ENCODE measurements at places on chromosomes 7 and 10.

DNA sequence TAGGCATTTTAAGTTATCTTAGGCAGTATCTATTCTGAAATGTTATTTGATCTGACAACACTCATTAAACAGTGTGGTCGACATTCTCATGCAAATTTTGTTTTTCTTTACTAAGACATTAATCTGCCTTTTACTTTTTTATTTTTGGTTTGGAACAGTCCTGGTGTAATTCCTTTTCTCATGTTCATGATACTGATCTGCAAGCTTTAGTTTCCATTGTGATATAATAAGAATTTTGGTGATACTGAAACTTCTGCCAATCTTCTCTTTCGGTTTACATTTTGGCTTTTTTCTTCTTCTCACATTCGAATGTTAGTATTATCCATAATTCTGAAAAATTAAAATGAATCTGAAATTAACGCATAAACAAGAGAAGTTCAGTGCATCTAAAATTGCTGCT is 281.9 kb upstream of the MTPN start:
- DNase-seq, result no peak

- peak; percentile 26 for DNase-seq
Observed at GRCh38 chr10:123103944-123104343, 31.8 kb upstream of the HMX3 start.

GRCh38 chr7:124085179-124085578 is 52.3 kb upstream of the TMEM229A start:
- peak; percentile 80 for DNase-seq

DNA sequence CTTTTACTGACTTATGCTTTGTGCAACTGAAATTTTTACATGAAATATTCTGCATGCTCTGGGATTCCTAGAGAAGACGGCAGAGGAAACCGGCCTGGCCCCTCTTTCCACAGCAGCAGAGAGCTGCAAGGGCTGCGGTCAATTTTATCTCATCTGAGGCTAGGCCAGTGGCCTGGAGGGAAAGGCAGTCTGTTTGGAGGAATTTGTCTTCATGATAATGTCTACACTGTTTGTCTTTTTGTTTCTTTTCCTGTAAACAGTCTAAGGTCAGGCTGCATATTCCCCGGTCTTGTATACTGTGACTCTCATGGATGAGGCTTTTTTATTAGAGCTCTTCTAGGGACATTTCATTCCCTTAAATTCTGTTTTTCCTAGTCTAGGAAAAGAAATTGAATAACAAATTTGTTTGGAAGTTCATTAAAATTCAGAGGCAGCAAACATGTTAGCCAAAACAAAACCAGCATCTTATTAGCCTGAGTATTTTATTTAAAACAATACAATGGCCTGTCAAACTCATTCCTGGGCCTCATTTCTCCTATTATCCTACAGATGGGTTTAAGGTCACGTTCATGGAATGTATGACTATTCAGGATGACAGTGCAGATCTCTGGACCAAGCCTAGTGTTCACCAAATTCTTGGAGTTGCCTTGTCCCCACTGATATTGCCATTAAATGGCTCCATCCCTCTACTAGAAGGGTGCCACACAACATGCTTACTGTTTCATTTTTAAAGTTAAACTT is 26.4 kb downstream of the LAMB4 start:
- no peak for DNase-seq

DNA sequence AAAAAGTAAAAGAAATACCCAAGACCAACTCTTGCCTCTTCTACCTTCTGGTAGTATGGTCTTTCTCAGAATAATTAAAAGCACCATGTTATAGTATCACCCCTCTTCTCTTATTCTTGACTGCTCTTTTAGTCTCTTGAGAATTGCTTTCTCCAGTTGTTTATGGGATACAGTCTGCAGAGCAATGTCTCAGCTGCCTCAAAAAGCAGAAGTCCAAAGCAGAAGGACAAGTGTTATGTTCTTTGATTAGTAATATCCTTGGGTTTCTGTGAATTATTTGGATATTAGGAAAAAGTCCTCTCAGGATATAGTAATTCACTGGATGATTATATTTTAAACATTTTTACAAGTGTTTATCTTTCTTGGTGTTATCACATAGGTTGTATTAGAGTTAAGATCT is 7.4 kb downstream of the TAS2R41 start:
- no peak for DNase-seq

All from colonic mucosa (tissue), 4 donors.